ENCODE measurements at places on chromosomes 12 and 14.

GRCh38 chr12:47590771-47591360 is 115.0 kb downstream of the RPAP3 start:
- no peak for DNase-seq

GRCh38 chr12:71439362-71439612 is 311 bp upstream of the LGR5 start:
- no peak for DNase-seq

DNA sequence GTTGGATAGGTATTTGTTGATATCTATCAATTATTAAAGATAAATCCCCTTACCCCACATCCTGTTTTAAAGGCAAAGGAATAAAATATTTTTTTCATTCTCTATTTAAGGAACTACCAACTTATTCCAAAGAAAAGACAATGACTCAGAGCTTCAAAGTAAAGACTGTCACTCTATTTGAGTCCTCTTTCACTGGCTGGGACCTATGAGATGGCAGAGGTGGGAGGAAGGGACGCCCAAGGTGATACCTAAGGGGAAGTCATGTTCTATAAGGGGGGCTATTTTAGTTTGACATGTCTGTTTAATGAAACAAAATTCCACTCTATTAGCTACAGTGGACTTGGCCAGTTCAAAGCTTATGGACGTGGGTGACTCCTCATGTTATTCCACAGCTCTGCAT is 209.6 kb downstream of the CALM1 start:
- DNase-seq = no peak

DNA sequence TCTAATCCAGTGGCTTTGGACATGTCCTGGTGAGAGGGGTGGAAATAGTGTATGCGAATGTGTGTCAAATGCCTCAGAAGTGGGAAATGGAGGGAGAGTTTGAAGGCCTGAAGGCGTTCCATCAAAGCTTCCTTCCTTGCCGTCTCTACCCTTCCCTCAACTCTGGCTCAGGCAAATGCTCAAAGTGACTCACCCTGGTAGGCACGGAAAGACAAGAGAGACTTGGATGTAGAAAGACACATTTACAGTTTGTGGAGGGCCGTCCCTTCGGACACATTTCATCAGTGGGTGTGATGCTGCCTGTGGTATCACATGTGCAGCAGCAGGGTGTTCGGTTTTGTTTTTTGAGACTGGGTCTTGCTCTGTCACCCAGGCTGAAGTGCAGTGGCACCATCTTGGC is 36.7 kb downstream of the CHST11 start:
- no peak for DNase-seq

DNA sequence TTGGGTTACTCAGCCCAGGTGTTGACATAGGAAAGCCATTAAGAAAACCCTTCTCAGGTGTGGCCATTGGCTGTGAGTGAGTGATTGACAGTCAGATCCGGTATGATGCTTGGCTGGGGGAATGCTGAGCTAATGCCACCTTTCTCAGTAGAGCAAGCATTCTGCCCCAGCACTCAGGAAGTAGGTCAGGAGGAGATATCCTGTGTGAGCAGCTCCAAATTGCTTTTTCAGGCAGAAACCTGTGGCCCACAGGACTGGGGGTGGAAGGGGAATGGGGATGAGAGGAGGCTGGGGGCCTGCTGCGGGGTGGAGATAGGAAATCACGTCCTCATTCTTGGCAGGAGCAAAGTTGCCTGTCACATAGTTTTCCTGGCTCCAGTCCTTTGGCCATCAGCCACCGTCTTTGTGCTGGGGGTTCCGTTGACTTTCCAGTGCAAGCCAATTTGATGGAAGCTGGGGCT is 55.7 kb downstream of the NINJ2 start:
- DNase-seq = no peak

DNA sequence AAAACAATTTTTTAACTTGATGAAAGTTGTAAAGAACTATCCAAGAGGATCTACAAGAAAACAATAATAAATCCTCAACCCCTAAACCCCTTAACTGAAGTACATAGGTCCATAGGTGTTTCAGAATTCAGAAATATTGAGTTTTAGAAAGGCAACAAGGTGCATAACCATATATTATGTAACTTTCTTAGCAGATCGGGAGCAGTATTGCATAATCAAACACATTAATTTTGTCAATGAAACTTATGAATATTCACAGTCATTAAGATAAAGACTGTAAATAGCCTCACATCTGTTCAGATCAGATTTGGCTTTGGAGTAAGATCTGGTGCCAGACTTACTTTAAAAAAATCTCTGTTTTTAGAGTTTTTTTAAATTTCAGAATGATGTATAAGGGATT is 647.1 kb upstream of the FLRT2 start:
- no peak for DNase-seq

DNA sequence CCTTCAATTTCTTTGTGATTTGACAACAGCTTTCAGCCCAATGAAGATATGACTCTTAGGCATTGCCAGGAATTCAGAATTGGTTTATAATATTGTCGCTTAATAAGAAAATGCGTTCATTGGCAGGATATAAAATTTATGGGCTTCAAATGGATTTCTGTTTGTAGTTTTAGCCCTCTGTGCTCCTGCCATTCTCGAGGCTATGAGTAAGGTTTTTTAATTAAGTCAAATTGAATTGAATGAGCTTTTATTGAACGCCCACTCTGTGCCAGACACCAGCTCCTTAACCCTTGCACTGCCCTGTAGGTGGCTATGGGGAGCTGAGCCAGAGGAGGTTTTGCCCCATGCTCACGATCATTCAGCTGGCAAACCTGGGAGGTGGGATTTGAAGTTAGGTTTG is 115.1 kb downstream of the SLC25A47 start:
- no peak for DNase-seq

DNA sequence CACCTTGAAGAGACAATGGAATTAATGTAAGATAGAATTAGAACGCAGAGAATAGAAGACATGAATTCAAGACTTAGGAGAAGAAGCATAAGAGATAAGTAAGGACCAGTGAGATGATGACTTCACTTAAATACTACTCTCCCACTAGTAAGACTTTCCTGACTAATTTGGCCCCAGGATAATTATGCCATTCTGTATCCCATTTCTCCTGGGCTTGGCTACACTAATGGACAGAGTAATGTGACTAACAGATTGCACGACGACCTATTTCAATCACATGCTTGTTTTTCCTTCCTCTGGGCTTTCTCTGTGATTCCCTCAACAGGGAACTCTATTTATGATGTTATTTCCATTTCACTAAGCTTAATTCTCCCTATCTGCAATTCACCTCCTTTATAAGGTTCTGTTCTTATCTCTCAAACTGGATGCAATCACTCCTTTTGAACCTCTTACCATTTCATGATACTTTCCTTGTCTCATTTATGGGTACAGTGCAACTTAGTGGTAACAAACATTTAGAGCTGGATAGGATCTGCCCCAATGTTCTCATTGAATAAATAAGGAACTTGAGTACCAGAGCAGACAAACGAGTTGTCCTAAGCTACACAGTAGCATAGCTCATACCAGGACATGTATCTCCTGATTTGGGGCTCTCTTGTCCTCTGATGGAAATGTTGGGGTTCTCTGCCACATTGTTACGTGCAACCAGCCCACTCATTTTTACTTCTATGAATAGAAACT is 102.7 kb downstream of the BTG1 start:
- no peak for DNase-seq

DNA sequence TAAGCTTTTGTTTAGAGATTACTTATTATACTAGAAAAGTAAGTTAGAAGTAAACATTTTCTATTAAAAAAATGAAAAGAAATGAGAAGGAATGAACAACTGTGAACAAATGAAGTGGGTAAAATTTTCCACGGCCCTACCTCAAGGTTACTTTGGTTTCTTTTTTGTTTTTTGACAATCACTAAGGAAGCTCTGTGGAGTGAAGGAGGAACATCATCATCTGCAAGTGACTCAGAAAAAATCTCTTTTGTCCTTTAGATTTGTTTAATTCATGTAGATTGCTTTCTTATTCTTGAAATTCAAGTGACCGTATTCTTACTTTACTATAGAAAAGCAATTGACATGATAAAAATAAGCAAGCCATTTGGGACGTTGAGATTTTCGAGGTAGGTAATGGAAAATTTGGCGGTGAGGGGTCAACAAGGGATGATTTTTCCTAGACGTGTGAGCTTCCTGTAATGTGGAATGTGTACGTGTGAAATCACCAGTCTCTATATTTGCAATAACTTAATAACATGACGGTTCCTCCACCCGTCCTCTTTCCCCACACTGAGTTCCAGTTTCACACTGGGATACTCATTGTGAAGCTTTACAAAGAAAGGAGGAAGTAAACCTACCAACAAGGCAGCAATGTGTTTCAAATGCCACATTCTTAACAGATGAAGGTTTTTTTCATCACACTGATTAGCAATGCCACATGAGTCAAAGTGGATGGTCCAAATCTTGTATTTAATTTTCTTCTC is 62.3 kb upstream of the EGLN3 start:
- DNase-seq = no peak

DNA sequence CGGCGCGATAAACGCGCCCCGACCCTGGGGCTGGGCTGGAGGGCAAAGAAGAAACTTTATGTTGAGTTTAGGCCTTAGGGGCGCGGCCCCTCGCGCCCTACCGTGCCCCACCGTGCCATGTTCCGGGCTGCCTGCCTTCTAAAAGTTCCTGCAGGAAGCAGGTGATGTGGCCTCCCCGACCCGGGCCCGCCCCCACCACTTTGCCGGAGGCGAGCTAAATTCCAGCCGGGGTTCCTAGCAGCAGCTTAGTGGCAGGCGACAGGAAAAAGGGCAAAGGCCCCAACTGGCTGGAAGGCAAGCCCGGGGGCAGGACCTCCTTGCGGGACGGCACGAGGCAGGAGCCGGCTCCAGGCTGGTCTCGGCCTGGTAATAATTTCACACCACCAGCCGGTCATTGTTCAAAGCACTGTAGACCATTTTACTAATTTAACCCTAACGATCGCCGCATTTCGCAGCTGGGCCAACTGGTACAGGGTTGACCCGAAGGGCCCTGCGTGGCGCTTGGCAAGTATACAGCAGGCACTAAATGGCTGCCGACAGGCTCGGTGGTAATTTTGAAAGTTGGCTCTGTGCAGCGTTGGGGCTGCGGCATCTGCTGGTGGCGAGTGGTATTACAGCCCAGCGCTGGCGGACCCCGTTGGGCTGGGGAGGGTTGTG is 895 bp upstream of the CCDC88C start:
- DNase-seq = peak; percentile 76

- no peak for DNase-seq
Observed at GRCh38 chr12:89477633-89478279, 46.8 kb downstream of the GALNT4 start.

GRCh38 chr14:34247605-34248004 is 214.4 kb downstream of the SPTSSA start:
- no peak for DNase-seq

DNA sequence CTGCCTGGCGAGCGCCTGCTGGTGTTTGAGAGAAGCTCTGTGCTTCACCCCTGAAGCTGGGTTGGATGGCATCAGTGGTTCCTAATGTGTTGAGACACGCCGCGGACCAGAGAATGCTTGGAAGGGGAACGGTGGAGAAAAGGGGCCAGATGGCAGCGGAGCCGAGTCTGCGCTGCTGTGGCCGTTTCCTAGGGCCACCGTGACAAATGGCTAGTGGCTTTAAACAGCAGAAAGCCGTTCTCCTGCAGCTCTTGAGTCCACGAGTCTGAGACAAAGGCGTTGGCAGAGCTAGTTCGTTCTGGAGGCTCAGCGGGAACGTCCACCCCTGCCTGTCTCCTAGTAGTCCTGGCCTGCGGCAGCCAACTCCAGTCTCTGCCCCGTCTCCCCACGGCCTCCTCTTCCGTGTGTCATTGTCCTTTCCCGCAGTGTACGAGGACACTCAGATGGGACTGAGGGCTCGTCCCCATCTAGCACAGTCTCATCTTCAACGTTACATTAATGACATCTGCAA is 103.6 kb downstream of the ADGRD1 start:
- no peak for DNase-seq

DNA sequence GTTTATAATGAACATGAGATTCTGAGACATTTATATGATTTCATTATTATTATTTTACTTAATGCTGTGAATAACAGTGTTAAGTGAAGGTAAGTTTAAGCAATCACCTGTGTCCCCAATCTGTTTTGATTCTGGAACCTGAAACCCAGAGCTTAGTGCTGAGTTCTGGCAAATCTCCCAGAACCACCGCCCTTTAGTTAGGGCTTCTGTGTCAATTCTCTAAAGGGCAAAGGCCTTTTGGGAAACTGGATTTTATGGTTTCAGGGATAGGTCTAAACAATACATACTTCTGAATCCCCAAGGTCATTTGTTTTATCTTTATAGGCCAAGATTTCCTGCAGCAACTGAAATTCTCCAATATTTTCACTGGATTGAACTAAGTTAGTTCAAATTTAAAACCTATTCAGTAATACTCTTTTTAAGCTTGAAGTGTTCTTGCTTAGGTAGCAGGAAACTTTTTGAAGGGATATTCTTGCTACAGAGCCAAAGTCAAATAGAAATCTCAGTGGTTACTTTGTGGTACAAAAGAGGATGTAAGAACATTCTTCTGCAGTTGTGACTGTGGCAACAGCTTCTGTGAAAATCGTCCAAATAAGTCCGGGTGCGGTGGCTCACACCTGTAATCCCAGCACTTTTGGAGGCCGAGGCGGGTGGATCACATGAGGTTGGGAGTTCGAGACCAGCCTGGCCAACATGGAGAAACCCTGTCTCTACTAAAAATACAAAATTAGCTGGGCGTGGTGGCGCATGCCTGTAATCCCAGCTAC is 10.0 kb upstream of the PKP2 start:
- DNase-seq = no peak

DNA sequence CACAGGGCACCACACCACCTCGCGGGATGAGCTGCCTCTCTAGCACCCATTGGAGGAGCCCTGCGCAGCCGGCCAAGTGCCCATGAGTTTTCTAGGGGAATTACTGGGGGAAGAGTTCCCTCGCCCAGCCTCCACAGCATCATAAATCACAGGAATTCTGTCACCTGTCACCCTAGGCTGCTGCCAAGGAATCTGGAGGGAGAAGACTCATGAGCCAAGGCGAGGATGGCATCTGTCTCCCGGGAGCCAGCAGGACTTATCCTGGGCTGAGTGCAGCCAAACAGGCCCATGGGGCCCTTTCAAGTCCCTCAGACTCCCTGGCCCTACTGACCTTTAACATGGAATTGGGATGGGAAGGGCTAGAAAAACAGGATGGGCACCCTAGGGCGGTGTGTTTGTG is 7.8 kb upstream of the OTUB2 start:
- no peak for DNase-seq

- no peak for DNase-seq
Observed at GRCh38 chr12:24087294-24087693, 137.8 kb upstream of the SOX5 start.

GRCh38 chr12:62578726-62579125 is 112.1 kb downstream of the MON2 start:
- no peak for DNase-seq

DNA sequence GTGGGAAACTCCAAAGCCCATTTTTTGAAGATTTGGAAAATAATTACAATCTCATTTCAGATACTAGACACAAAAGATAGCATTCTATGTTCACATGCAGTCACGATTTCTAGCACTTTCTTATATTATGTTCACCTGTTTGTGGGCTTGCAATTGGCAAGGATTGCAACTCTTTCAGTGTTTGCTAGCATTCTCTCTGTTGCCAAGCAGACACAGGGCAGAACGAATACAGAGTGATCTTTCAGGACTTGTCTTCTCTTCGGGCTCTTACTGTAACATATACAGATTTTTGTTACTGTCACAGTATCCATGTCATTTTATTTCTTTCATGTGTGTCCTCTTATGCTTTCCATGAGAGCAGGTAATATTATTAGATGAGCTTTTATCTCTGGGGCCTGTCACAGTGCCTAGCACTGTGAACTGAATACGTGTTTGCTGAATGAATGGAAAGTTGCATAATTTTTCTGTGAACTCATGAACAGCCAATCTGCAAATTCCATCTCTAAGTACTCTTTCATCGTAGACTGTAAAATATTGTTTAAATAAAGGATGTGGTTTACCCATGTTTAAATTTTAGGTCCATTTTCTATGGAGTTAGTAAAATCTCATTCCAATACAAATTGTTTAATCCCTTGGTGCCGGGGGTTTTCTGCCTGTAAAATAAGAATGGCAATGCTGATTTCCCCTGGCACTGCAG is 105.1 kb downstream of the BMP4 start:
- DNase-seq = no peak
